ENCODE measurements at places on chromosomes 7 and 10. TPM values are rescaled to one million over a fixed set of nuclear protein-coding genes. Genes with fewer than 3 reads are reported as not detected.

GRCh38 chr7:38309555-38309954, 36.1 kb upstream of the TARP start:
- DNase-seq = no peak

DNA sequence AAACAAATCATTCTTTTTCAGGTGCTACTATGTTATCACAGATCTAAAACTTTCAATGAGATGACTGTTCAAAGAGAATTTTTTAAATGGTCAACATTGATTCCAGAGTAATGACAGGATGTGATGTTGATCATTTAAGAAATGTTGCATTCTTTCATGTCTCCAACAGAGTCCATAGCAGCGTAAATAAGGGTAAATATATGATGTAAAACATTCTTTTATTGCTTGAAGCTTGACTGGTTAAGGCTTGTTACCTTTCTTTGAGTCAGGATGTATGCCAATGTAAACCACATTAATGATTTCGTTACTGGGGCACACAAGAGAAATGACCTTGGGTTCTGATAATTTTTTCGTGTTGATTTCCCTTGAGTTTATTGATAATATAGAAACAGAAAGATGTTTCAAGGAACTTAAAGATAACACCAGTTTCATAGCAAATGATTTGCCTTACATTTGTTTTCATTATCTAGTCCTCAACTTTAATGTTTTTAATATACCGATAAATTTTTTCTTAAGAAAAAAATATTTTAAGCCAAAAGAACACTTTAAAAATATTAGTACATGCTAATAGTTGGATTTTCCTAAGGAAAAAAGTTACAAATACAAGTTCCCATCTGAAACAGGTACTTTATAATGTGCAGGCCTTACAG, 3.5 kb downstream of the STK17A start:
- no peak for DNase-seq

The PHYHIPL gene
- total RNA-seq = not detected

GRCh38 chr7:98779800-98780587, 89.8 kb downstream of the TMEM130 start:
- DNase-seq = no peak

DNA sequence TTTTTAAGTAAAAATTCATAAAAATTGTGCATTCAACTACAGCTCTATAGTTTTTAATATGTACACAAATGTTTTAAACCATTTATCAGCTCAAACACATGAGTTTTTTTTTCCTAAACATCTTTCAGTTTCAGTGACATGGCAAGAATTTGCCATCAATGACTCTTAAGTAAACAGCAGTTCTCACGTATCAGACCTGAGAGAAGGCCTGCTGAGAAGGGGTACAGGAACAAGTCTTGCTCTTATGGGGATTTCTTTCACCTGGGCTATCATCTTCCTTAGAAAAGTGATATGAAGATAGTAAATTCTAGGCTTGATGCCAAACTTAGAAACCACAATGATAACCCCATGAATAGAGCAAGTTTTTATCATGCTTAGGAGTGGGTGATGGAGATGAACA, 467.8 kb downstream of the ARL4A start:
- no peak for DNase-seq

- DNase-seq = no peak
These were observed 11.5 kb downstream of the COX15 start for GRCh38 chr10:99720387-99720786.

- DNase-seq = no peak
These were observed 4.4 kb downstream of the PTTG1IP2 start for GRCh38 chr7:90473814-90474213.

The PTTG1IP2 gene
- total RNA-seq = not detected

The EN2 gene
- 0.81 TPM for total RNA-seq

GRCh38 chr7:46233585-46234329, 312.7 kb upstream of the IGFBP3 start:
- DNase-seq = no peak

The POLR2J2 gene
- 1.6 TPM for total RNA-seq

- DNase-seq = no peak
These were observed 281.6 kb upstream of the ZMIZ1 start for GRCh38 chr10:78787125-78787524.

The ST8SIA6 gene
- total RNA-seq = not detected
